Right renal pelvis (tissue), 4 donors: ENCODE measurements at places on chromosomes 6 and 20.

GRCh38 chr20:36299459-36299858 lies 6.7 kb upstream of the DLGAP4 start:
- no peak for DNase-seq

- DNase-seq: no peak
These were observed 176.4 kb downstream of the TBC1D32 start for GRCh38 chr6:121157906-121158305.

DNA sequence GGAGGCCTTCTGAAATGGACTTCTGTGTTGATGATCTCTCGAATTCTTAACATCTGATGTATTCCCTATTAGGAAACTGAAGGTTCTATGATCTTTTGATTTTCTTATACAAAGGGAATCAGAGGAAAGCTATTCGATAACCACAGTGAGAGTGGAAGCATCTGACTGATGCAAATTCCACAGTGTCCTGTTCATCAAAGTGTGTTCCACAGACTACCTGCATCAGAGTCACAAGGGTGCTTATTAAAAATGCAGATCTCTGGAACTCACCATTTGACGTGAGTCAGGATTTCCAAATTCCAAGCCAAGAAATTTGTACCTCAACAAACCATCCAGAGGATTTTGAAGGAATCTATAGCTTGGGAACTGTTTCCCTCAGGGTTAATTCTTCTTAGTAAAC lies 4.4 kb upstream of the MEP1A start:
- no peak for DNase-seq

GRCh38 chr6:15504040-15504495 lies 158.8 kb downstream of the DTNBP1 start:
- DNase-seq: no peak
